ENCODE measurements at places on chromosomes 13 and 19.

- DNase-seq, result no peak
Measured at GRCh38 chr19:19758164-19758563, 25.3 kb upstream of the ZNF14 start.

- peak; percentile 78 for DNase-seq
Measured at GRCh38 chr19:9847087-9847671, 12.1 kb downstream of the PIN1 start.

DNA sequence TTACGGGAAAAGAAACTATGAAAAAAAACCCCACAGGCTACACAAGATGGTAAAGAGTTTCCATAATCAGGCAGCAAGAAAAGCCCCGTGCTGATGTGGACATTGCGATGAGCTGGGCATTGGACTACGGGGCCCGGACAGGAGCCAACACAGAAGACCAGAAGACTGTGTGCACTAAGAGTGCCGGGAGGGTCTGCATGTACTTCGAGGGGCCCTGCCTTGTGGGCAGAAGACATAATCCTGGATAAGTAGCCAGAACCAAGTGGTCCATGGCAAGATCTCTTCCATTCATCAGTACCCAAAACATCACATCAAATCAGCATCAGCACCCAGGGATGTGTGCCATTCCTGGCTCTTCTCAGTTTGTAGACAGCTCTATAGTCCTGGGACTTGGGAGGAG is 317.8 kb downstream of the FGF9 start:
- DNase-seq, result no peak

DNA sequence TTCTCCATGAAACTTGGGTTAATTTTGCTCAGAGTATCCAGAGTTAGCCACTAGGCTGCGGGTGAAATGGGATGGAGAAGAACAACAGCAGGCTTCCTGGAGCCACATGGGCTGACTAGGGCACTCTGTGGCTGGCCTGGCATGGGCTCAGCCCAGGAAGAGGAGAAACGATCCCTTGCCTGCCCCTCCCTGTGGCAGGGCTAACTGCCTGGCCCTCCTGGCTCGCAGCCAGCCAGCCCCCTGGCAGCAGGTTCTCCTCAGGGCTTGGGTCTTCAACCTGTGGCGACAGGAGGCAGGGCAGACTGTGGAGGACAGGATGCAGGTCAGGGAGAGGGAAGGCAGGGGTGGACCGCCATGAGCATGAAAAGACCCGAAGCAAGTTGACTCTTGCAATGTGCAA is 78.7 kb upstream of the GPR183 start:
- DNase-seq, result no peak

DNA sequence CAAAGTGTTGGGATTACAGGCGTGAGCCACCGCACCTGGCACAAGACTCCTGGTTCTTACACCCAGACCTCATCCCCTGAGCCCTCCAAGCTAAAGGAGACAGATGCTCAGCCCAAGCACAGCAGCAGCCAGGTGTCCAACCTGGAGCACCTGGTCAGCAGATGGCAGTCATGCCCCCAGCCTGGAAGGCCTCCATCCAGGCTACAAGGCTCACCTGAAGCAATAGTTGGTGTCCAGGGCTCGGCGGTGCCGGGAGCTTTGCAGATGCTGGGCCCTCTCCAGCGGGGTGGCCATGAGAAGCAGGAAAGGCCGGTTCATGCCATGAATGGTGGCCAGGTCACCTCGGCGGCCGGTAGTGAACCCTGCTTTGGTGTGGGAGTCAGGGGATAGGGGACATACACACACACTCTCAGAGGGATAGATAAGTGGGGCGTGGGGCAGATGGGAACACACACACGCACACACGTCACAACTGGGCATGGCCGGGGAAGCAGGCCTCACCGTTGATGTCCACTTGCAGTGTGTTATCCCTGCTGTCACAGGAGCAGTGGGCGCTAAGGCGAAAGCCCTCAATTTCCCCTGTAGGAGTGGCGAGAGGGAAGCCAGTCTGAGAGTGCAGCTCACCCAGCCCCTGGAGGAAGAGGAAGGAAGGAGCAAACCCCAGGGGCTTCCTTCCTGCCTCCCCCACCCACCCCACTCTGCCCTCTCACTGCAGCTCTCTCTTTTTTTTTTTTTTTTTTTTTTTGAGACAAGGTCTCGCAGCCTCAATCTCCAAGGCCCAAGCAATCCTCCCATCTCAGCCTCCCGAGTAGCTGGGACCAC is 11.8 kb downstream of the TGFB1 start:
- DNase-seq, result no peak

DNA sequence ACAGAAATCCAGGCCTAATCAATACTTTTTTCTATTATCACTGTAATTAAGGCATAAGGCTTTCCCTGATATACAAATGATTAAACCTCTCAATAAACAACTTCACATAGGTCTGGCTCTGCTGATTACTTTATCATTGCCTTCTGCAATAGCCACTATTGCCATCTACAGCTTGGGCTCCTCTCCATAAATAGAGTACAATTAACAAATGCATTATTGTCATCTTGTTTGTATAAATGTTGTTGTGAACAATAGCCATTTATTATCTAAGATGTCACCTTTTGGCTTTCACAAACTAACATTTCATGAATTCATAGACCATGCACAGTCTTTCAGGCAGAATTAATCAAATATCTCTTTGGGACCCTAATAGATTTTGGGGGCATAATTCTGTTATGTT is 53.3 kb downstream of the NHLRC3 start:
- no peak for DNase-seq
